ENCODE measurements at places on chromosomes 1 and 21.

DNA sequence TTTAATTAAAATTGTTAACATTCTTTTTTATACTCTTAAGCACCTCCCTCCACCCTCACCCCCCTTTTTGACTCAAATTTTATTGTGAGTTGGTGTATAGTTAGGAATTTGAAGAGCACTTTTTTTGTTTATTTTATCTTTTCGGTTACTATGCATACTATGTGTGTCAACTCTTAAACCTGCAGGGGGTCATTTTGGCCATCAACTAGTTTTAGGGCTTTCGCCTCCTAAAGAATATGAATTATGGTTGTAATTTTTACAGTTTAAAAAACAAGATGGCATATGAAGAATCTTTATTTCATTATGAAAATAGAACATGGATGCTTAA lies 9.7 kb downstream of the BACH1 start:
- DNase-seq: no peak

- no peak for DNase-seq
These were observed 48.2 kb downstream of the IER5 start for GRCh38 chr1:181136738-181137122.

DNA sequence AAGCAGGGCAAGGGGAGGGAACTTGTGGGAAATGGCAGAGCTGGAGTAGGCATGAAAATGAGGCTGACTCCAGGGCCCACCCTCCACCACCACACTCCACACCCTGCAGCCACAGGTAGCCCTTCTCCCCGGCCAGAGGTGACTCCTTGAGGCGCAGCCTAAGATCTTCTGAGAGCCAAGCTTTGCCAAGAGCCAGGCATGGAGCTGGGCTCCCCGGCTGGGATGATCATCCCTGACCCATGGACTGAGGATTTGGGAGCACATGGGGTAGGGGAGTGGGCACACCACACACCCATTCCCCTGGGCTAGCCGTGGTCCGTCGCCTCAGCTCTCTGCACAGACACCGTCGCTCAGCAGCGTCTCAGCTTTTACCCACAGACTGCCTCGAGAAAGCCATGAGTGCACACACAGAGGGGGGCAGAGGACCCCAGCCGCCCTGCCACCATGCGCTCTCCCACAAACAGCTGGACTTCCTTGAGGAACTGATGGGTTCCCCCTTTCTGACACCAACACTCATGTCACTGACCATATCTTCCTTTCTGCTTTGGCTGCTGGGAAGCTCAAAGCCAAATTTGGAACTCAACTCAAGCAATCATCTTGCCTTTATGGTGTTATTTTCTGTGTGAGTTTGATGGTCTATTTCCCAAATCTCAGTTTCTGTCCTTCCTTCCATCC lies 123.6 kb upstream of the RUNX3 start:
- no peak for DNase-seq

DNA sequence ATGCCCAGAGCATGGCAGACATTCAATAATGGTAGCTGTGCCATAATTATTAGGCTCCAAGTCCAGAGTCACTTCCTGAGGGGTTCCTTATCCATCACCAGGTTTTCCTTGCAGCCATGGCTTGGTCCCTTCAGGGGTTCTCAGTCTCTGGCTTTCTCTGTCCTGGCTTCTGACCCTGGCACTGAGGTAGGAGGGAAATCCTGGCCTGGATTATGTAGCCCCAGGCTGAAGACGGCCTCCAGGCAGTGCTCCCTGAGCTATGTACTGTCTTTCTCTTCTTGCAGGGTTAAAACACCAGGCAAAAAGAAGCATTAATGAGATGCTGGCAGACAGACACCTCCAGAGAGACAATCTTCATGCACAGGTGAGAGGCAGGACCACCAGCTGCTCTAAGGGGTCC lies 9.5 kb upstream of the PADI3 start:
- no peak for DNase-seq

GRCh38 chr1:91217911-91218310 lies 186.7 kb downstream of the HFM1 start:
- DNase-seq: no peak

GRCh38 chr1:203362720-203363025 lies 11.8 kb upstream of the FMOD start:
- DNase-seq: no peak

All from central memory CD8-positive, alpha-beta T cell (primary cell).